NCI-H2081 treated with DMSO at 0.1 percent for 48 hours (cell line): ENCODE measurements at places on chromosomes 2 and 18.
A peak's percentile ranks its signal among the peaks of the same experiment; 100 is the strongest.

GRCh38 chr2:218576854-218577253 lies 8.2 kb downstream of the CNOT9 start:
- no peak for DNase-seq

GRCh38 chr2:168323529-168324021 lies 76.2 kb upstream of the STK39 start:
- no peak for DNase-seq

- DNase-seq = no peak
Measured at GRCh38 chr18:55413474-55413873, 174.5 kb downstream of the TCF4 start.

DNA sequence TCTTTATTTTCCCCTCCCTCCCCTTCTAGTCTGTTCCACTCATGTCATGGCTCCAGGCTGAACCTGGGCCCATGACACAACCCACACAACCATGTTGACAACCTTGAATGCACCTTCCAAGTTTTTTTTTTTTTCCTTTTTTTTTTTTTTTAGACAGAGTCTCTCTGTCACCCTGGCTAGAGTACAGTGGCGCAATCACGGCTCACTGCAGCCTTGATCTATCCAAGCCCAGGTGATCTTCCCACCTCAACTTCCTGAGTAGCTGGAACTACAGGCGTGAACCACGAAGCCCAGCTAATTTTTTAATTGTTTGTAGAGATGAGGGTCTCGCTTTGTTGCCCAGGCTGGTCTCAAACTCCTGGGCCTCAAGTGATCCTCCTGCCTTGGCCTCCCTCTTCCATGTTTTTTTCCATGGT lies 21.9 kb upstream of the ROCK2 start:
- no peak for DNase-seq

DNA sequence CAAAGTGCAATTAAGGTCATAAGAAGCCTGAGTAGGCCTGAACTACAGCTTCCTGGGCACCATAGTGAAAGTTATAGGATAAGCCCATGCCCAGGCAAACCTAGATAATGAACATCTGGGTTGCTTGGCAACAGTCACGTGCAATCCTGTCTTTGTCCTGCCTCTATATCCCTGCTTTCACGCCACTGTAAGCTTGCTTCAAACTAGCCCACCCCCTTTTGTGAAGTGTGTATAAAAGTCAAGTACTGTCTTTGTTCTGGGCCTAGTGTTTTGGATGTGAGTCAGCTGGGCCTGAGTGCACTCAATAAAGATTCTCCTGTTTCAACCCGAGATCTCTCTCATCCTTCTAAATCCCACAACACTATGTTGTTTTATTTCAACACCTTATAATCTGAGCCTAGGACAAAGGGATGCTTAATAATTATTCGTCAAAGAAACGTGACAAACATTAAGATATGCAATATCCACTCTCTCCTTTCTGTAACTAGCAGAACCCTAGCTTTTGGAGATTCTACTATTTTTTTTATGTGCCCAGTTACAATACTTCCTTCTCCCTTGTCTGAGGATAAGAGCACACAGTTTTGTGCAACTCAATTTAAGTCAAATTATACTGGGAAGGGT lies 927.8 kb downstream of the SUCLG1 start:
- DNase-seq = no peak

- DNase-seq = no peak
Measured at GRCh38 chr2:627340-627709, 49.9 kb downstream of the TMEM18 start.

GRCh38 chr2:216596236-216596979 lies 36.8 kb upstream of the IGFBP2 start:
- DNase-seq = peak; percentile 65

DNA sequence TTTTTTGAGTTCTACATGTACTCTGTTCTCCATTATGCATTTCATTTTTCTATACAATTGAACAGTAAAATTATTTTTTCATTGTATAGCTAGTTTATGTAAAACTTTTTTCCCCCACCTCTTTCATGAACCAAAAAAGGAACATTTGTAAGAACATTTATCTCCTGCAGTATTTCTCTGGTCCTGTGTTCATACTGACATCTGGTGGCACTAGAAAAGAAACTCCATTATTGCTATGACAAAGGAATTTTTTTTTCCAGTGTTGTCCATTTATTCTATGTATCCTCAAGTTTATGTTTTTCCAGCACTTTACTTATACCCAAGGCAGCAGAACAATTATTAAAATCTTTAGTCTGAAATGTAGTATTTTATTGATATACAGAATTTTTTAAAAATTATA lies 27.4 kb upstream of the CHAC2 start:
- DNase-seq = peak; percentile 2

- DNase-seq = no peak
Measured at GRCh38 chr2:12857891-12858290, 141.2 kb downstream of the TRIB2 start.

DNA sequence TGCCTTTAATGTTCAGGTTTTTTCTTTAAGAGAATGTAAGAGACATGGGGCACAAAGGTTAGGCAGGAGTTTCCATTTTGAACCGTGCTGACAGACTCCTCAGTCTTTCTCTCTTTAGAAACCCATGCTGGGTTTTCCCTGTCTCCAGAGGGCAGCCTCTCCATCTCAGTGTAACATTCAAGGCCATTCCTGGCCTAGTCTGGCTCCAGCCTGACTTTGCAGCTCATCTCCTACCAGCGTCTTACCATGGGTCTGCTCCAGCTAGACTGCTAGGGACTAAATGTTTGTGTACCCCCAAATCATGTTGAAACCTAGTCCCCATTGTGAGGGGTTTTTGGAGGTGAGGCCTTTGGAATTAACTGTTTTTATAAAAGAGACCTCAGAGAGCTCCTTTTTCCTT lies 9.8 kb upstream of the CLIP4 start:
- DNase-seq = no peak

DNA sequence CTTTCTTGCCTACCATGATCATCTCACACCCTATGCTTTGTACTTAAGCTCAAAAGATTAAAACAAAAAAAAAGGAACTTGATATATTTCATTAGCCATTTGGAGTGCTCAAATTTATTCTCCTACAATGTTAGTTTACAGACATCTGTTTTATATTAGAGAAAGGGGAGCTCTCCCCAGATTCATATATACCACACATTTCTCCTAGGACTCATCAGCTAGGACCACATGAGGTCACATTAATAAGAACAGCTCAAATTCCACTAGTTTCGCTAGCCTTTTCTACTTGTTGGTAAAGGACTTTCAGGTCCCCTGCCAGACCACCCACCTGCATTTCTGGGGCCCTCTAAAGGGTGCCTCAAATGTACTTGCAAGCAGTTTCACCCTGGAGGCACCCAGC lies 151.2 kb upstream of the MMADHC start:
- no peak for DNase-seq

- no peak for DNase-seq
Measured at GRCh38 chr2:43333656-43334144, 107.3 kb upstream of the ZFP36L2 start.

- no peak for DNase-seq
Measured at GRCh38 chr2:177433402-177433801, 40.8 kb downstream of the AGPS start.

- no peak for DNase-seq
Measured at GRCh38 chr2:154693741-154694340, 4.7 kb upstream of the KCNJ3 start.

DNA sequence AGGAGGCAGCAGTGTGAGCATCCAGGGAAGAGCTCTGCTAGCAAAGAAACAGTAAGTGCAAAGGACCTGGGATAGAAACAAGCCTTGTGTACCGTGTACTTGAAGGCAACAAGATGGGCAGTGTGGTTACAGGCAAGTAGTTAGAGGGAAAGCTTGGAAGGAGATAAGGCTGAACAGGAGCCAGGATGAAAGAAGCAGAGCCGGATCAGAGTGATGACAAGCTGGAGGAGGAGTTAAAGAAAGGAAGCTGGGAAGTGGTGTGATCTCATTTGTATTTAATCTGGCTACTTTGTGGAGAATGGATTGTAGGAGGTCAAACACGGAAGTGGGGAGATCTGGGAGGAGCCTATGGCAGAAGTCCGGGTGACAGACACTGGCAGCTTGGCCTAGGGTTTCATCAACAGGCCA lies 44.7 kb upstream of the VPS54 start:
- no peak for DNase-seq

- no peak for DNase-seq
Measured at GRCh38 chr2:74416778-74417177, 4.6 kb downstream of the C2orf81 start.

GRCh38 chr2:167752734-167753133 lies 494.7 kb downstream of the STK39 start:
- no peak for DNase-seq

DNA sequence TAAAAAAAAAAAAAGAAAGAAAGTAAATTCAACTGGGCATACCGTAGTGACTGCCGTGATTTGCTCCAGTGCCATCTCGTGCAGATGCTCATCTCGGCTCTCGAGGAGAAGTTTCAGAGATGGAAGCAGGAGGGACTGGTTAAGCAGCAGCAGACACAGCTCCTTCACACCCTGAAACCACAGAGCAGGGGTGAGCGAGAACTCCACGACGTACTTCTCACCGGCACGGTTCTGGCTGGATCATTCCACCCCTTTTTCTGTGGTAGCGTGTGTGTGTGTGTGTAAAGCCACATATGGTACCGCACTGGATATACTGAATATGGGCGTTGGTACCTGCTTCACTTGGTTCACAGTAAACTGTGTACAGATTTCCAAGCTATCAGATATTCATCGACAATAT lies 382.2 kb downstream of the NBAS start:
- DNase-seq = no peak

DNA sequence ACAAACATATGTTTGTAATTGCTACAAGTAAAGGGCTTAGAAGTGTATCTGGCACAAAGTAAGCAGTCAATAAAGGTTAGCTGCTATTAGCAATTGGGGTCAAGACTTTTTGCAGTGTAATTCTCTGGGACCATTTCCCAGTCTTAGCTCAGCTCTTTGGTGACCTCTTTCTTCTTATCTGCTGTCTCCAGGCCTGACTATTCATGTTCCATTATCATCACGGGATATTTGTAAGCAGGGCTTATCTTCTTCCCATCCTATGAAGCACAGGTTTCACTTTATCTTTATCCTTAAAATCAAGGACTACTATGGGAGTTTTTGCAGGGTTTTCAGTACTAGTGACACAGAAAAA lies 131.7 kb downstream of the DOCK10 start:
- no peak for DNase-seq

GRCh38 chr2:27822049-27822448 lies 50.5 kb downstream of the MRPL33 start:
- DNase-seq = no peak

GRCh38 chr2:191869178-191869577 lies 22.3 kb upstream of the CAVIN2 start:
- DNase-seq = no peak

DNA sequence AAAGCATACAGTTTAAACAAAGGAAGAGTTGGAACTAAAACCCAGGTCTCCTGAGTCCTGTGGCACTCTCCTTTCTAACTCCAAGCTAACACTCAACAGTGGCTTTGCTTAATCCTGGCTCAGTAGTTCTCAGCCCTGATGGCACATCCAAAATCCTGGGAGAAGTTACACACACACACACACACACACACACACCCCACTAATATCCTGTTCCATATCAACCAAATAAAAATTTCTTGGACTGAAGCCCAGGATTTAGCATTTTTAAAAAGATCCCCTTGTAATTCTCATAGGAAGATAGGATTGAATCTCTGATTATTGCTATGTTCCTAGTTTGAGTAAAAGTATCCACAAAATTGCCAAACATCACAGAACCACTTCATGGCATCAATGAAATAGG lies 136.1 kb upstream of the RIOK3 start:
- no peak for DNase-seq

DNA sequence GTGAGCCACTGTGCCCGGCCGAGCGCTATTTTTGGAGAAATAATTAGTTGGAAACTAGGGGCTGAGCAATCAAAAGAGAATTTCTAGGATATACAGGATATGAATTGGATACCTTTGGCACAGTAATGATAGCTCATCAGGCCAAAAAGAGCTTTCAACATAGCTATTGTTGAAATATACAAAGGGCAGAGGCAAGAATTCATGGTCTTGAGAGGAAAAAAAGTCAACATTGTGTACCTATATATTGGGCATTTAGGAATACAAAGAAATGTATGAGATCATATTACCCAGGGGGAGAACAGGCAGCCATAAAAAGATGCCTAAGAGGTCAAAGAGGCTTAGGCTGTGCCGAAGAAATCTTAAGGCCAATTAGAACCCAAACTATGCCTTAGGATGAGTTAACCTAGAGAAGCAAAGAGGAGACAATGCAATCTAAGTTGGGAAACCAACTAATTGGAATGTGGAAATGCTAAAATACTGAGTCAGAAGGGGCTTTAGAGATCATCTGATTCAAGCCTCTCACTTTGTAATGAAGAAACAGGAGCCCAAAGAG lies 99.0 kb downstream of the RBBP8 start:
- DNase-seq = no peak

DNA sequence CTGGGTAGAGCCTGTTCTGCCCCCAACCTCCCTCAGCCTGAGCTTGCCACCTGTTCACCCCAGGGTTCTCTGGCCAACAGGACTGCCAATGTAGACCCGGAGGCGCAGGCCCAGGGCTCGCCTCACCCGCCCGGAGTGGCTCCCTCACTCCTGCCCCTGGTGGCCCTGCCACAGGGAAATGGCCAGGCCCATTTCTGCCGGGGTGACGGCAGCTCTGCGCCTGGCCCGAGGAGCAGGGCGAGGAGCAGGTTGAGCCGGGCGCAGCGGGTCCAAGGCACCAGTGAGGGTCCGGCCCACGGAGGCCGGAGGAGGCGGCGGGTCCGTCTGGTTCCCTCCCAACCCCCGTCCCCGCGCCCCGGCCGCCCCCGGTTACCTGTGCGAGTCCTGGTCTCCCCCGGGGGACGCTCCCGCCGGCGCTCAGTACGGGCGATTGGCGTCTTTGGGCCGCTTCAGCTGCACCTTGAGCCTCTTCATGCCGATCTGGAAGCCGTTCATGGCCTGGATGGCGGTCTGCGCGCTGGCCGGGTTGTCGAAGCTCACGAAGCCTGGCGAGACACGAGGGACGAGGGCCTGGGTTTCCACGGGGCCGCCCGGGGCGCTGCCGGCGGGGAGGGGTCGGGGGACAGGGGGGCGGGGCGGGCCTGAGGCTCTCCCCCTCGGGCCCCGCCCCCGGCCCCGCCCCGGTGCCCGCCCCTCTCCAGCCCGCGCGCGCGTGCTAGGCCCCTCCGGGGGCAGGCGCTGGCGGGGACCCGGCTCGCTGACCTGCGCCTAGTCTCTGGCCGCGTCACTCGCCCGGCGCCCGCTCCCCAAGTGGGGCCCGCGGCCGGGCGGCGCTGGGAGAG lies 312.0 kb downstream of the CELF4 start:
- DNase-seq = no peak

DNA sequence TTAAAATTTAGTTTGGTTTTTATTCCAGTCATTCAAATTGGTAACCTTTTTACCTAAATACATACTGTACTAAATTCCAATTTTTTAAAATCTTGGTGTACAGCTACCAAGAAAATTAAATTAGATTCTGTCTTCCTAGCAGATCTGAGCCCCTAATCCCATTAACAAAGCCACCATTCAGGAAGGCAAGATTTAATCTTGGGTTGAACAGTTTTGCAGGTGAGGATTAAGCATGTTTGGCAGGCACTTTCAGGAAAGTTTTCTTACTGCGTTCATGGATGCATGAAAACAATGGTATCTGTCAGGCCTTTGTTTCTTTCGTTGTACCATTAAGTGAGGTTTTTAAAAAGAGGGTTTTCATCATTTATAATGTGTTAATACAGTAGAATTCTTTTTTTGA lies 32.8 kb downstream of the ITPRID2 start:
- DNase-seq = no peak

- DNase-seq = no peak
Measured at GRCh38 chr2:127398239-127398590, 10.4 kb upstream of the MAP3K2 start.

GRCh38 chr2:182763311-182763912 lies 47.4 kb downstream of the DNAJC10 start:
- DNase-seq = no peak
